Stimulated activated CD4-positive, alpha-beta T cell treated with anti-CD3 and anti-CD28 coated beads, TNF-alpha, amount 100 ng/mL, for 1 hour (primary cell): ENCODE measurements at places on chromosomes 3 and 15.

DNA sequence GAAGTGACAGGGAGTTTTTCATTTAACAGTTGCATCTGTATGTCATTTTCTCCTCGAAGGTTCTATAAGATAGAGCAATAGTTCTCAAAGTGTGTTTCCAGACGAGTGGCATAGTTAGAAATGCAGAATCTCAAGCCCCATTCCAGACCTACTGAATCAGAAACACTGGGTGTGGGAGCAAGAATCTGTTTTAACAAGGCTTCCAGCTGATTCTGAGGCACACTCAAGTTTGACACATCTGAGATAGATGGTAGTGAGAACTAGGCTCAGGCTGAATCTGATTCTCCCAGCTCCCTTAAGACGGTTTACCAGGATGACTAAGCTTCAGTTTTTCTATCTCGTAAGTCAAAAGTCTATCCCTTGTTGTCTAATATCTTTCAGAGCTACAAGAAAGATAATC, 159.8 kb upstream of the NUDT16 start:
- DNase-seq, result no peak

DNA sequence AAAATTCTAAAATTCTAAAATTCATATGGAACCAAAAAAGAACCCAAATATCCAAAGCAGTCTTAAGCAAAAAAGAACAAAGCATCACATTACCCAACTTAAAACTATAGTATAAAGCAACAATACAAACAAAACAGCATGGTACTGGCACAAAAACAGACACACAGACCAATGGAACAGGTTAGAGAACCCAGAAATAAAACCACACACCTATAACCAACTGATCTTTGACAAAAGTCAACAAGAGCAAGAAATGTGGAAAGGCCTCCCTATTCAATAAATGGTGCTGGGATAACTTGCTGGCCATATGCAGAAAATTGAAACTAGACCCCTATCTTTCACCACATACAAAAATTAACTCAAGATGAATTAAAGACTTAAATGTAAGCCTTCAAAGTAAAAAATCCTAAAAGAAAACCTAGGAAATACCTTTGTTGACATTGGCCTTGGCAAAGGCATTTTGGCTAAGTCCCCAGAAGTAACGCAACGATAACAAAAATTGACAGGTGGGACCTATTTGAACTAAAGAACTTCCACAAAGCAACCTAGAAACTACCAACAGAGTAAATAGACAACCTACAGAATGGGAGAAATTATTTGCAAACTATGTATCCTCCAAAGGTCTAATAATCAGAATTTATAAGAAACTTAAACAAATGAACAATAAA, 56.9 kb downstream of the TTBK2 start:
- no peak for DNase-seq

GRCh38 chr3:171269542-171269941, 190.7 kb downstream of the TNIK start:
- DNase-seq, result no peak

GRCh38 chr3:59401924-59402323, 352.1 kb upstream of the CFAP20DC start:
- DNase-seq, result no peak

- DNase-seq, result no peak
Observed at GRCh38 chr3:127141921-127142730, 50.8 kb upstream of the PRR23E start.

DNA sequence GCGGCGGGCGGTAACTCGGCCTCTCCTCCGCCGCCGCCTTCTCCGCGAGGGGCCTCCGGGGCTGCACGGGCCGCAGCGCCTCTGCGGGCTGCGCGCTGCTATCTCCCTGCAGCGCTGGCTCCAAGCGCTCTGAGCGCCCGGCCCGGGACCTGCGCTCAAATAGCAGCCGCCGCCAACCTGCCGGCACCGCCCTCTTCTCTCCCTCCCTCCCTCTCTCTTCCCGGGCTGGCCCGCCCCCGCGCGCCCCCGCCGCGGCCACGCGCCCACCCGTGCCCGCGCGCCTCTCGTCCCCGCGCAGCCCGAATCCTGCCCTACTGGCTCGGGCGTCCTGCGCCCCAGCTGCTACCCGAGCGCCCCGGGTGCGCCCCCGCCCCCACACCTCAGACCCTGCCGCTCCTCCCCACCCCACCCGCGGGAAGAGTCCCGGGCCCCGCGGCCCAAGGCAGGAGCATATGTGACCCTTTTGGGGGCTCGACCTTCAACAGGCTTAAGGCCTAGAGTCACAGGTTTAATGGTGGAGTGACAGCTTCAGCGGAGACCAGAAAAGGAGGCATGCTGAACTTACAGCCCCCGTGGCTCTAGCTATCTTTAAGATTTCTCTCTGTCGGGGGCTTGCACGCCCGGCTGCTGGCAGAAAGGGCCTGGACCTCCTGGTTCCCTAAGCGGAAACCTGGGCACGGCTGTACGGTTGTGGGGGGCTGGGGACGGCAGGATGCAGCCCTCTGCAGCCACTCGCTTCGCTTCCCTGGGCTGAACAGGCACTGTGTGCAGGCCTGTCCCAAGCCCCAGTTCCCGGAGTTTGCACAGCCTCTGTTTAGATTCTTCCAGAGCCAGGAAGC, at the start of gene CACNA2D2:
Gene CACNA2D2, minus strand, starts transcription at position 131 of the 839 bp plus-strand sequence. CDS start 211 bp downstream, outside the sequence.
- peak; percentile 16 for DNase-seq

- no peak for DNase-seq
Observed at GRCh38 chr3:47024932-47025331, 45.5 kb downstream of the NBEAL2 start.

DNA sequence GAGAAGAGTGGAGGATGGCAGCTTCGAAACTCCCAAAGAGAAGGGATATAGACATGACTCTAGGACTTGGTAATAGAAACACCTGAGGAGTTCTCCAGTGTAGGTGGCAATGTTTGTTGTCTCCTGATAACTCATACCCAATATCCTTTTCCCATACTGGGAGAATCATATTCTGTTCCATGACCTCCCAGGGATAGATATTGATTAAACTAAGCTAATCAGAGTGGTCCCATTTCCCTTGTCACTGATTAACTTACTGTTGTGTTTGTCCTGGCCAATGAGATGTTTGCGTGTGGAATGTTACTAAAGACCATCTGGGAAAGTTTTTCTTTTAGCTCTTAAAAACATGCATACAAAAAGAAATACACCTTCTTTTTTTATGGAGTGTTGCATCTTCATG, 85.6 kb downstream of the RPL22L1 start:
- DNase-seq, result no peak

GRCh38 chr15:68389041-68389930, 42.7 kb downstream of the ITGA11 start:
- no peak for DNase-seq

GRCh38 chr15:88888719-88889118, 6.6 kb downstream of the HAPLN3 start:
- no peak for DNase-seq

DNA sequence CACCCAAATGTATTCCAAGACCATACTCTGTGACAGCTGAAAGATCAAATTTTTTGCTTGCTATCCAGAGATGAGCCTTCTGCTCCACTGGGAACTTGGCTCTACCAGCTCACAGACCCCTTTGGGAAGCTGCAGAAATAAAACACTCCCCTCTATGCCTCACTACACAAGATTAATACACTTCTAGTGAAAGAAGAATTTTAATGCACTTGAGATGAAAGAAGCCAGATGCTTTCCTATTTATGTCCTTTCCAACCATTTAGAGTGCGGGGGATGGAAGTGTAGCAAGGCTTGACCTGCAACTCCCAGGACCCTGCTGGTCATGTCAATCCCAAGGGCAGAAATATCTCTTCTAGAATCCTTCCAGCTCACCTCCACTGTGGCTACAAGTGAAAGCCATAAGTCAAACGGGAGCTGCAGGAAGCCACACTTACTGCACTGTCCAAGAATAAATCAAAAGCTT, 34.7 kb downstream of the ANXA2 start:
- no peak for DNase-seq

DNA sequence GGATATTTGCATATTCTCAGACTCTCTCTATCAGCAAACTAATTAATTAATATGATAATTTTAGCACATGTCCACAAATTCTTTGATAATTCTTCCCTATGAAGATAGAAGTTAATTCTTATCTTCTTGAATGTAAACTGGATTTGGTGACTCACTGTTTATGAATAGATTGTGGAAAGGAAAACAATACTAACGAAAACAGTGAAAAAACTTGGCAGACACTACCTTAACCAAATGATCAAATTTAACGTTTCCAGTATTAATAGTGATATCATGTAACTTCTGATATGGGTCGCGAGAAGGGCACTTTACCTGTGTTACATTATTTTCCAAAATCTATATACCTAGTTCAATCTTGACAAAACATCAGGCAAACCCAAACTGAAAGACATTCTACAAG, 401.0 kb downstream of the SI start:
- DNase-seq, result no peak

GRCh38 chr3:8595252-8595651, 49.3 kb downstream of the SSUH2 start:
- DNase-seq, result no peak

GRCh38 chr3:121505256-121505655, 40.5 kb downstream of the POLQ start:
- no peak for DNase-seq

DNA sequence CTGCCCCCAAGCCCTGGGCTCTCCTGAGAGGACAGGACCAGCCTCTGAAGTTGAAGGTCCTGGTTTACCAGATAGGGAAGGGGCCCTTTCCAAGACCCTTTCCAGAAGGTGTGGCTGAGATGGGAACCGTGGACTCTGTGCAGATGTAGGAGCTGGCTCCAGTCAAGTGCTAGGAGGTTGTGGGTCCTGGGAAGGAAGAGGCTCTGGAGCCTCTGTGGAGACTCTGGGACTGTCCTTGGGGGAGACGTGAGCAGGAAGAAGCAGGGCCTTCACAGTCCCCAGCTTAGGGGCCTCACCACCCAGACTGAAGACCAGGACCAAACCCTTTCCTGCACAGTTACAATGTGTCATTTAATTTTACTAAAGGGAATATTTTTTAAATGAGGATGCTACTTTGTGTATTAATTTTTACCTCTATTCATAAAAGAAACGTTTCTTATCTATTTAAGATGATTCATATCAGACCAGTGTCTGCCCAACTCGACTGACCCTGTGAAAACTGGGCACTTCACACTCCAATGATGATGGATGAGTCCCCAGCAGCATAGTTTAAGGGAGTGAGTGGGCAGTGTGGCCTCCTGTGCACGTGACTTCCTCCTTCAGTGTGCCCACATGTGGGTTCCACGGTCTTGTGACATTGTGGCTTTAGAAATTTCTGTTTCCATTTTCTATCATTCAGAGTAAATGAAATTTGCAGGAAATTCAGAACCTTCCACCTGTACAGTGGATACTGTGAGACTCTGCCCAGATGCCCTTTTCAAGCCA, 10.9 kb downstream of the CCR5AS start:
- no peak for DNase-seq

GRCh38 chr3:63652066-63652725, at the start of gene SNTN:
Gene SNTN, plus strand, starts transcription at chr3:63652675. Its CDS starts 13 bp downstream, at chr3:63652688.
- DNase-seq, result no peak

DNA sequence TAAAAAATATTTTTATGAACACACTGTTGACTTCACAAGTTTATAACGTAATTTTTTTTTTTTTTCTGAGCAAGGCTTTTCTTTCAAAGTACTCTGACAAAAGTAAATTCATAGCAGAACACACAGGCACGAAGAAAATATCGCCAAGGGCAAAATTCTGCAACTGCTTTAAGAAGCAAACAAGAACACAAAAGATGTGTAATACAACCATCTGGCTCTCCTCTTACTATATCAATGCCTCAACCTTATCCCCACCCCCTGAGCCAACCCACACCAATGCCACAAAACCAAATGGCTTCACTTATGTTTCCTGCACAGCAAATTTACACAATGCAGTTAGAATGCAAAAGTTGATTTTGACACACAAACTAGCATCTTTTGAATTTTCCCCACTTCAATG, 274.2 kb downstream of the FOXP1 start:
- no peak for DNase-seq

DNA sequence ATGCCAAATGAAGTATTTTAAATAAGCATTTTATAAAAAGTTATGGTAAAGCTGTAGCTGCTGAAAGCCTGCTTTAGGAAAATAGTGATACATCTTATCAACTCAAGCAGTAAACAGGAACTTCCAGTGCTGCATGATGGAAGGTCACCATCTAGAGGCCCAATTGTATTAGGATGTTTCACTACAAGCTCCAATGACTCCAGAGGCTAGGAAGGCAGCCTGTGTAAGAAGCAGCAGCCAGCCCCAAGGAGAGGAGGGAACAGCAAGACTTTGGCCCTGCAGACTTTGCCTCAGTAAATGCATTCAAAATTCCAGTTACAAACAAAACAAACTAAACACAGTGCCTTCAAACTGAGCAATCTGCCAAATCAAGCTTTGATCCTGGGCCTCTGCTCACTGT, 32.1 kb downstream of the ILDR1 start:
- no peak for DNase-seq

DNA sequence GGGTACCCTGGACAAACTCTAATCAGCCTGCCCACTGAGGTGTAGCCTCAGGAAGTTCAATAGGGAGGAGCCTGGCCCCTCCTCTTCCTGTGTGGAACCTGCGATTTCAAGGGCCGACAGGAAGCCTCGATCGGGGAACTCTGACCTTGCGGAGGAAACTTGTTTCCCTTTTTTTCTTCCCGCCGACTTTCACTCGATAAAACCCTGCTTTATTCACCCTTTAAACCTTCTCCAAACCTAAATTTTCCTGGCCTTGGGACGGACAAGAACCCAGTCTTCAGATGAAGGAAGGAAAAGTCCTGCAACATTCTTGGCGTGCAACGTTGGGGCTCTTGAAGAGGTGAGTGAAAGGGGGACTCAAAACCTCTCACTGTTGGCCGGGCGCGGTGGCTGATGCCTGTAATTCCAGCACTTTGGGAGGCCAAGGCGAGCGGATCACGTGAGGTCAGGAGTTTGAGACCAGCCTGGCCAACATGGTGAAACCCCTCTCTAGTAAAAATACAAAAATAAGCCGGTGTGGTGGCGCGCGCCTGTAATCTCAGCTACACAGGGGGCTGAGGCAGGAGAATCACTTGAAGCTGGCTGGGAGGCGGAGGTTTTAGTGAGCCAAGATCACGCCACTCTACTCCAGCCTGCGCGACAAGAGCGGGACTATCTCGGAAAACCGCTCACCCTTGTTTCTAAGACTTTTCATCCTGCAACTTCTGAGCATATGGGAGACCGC, 208.2 kb downstream of the ZNF385D start:
- DNase-seq, result no peak

- DNase-seq, result no peak
Observed at GRCh38 chr3:157251685-157252084, 91.7 kb upstream of the CCNL1 start.

- DNase-seq, result no peak
Observed at GRCh38 chr3:117439812-117440211, 730.2 kb downstream of the TUSC7 start.

DNA sequence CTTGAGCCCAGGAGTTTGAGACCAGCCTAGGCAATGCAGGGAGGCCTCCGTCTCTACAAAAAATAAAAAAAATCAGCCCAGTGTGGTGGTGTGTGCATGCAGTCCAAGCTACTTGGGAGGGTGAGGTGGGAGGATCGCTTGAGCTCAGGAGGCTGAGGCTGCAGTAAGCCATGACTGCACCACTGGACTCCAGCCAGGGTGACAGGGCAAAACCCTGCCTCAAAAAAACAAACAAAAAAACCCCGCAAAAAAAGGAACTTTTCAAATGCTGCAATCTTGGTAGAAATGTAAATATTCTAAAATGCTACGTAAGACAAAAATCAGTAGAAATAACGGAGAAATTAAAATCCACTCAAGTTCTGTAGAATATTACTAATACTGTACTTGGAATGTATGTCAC, 108.1 kb upstream of the MELTF start:
- no peak for DNase-seq
